NCI-H2029 (cell line): ENCODE measurements at places on chromosomes 4 and X.

DNA sequence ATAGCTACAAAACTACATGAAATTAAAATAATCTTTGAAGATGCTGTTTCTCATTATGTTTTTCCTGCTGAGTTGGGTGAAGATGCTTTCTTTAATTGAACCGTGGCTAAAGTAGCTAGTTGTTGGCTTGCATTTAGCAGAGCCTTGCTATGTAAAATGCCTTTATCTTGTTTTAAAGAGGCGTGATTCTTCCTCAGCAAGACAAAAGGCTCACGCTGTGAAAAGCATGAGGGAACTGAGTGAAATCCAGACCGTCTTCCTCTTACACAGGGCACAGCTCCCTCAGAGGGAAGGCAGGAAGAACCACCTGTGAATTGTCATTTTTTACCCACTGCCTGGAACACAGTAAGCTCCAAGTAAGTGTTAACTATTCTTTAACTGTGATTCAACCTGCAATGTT lies 39.0 kb upstream of the ZNF518B start:
- DNase-seq, result no peak

DNA sequence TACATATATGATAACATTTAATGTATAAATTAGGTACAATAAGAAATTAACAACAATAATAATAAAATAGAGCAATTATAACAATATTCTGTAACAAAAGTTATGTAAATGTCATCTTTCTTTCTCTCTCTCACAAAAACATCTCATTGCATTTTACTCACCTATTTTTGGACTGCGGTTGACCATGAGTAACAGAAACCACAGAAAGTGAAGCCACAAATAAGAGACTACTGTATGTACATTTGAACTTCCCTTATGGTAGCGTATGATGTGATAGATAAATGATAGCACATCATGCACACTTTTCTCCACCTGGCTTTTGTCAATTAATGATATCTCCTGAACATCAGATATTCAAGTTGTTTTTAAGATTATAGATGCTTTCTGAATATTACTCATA lies 80.5 kb downstream of the HNRNPD start:
- DNase-seq, result no peak

GRCh38 chrX:16869393-16870094 lies 618 bp downstream of the RBBP7 start:
- no peak for DNase-seq

DNA sequence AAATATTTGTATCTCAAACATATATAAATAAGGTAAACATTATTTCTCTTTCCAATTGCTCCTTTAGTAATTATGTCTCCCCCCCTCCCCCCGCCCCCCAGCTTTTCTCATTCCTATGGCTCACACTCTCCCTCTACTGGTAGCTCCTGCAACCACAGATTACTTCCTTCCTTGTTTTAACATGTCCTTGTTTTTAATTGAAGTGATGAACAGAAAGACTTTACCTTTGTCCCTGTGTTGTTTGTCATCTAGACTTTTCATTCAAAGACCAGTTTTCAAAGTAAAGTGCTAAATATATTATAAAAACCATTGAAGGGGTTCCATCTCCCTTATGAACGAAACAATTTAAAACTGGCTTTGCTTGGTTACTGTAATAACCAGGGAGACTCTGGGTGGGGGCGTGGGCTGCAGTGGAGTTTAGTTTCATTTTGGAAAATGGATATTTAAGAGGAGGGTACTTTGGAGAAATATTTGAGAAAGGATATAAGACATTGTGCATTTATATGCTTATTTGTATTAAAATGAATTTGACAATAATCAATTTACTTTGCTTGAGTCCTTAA lies 352.9 kb downstream of the RAPGEF2 start:
- DNase-seq, result peak; percentile 44

GRCh38 chrX:41799661-41800060 lies 75.7 kb downstream of the GPR82 start:
- DNase-seq, result no peak

- no peak for DNase-seq
Observed at GRCh38 chr4:24252121-24252520, 332.2 kb downstream of the DHX15 start.

GRCh38 chr4:39718366-39719323 lies 20.7 kb downstream of the UBE2K start:
- no peak for DNase-seq

DNA sequence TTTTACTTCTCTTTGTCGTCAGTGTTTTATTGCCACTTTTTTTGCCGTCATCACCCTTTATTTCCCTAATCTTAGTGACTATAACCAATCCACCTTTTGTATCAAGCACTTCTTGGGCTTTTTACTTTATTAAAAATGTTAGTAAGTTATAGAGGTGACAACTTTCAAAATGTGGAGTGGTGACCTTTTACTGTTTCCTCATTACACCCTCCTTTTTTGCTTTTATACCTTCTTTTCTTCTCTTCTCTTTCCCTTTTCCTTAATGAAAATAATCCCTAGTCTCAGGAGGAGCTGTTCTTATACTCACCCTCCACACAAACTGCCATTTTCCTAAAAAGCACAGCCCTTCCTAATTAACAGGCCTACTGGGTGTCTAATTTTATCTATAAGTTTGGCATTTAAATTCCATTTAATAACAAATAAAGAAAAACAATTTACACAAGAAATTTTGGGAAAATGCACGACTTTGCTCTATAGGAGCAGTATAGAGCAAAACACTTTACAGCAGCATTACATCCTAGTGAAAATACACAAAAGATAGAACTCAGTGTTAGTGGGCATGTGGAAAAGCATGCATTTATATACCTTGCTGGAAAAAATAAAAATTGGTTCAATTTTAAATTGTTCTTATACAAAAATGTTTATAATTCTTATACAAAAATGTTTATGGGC lies 27.3 kb downstream of the BBS12 start:
- no peak for DNase-seq

GRCh38 chr4:65738134-65738533 lies 67.8 kb upstream of the EPHA5 start:
- no peak for DNase-seq

DNA sequence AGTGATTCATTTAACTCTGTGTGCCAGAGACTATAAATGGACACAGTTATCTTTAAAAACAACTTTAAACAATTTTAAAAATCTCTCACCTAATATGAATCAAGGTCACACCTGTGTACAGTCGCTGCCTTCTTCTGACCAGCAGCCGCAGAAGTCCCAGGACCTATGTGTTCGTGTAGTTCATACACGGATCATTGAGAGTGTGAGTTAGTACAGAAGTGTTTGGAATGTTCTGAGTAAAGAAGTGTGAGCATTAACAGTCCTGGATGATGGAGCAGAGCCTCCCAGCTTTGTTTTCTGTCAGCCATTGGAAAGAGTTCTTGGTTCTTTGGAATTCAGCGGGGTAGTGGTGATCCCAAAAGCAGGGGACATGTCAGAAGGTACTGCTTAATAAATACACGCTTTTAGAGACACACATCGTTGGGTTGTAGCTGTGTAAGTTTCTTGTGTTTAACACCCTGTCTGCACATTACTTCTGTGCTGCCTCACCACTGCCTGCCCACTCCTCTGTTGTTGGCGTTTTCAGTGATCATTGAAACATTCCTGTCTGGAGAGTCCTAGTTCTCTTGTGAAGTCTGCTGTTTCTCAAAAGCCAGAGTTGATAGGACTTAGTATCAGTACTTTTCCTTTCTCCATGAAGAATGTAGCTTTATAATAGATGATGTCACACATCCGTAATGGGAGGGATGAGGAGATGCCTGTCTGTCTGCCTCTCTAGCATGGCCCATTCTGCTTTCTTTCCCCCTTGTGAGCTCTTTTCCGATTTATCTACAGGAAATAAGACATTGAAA lies 90.6 kb downstream of the PTTG2 start:
- DNase-seq, result no peak

DNA sequence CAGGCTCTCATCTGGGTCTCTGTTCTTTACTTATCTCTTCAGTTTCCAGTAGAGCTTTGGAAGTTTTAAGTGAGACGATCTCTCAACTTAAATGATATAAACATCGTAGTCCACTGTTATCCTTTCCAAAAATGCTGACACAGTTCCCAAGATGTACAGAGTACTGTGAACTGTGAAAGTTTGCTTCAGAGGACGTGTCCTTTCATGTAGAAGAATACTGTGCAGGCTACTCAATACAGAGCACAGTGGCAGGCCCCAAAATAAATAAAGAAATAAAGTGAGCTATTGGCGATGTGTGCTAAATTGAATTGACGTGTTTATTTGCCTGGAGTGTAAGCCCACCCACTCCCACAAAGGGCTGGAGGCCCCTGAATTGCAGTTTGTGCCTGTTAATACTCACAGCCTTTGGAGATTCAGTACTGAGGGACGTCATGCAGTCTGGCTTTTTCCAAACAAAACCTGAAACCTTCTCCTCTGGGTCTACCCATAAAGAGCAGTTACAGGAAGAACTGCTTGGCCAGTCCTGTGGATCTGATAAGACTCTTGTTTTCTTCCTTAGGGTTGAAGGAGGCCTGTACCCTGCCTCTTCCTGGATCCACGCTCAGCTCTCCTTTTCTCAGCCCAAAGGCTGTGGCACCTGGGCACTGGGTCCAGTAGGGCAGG lies 66.1 kb downstream of the SOWAHB start:
- DNase-seq, result no peak

DNA sequence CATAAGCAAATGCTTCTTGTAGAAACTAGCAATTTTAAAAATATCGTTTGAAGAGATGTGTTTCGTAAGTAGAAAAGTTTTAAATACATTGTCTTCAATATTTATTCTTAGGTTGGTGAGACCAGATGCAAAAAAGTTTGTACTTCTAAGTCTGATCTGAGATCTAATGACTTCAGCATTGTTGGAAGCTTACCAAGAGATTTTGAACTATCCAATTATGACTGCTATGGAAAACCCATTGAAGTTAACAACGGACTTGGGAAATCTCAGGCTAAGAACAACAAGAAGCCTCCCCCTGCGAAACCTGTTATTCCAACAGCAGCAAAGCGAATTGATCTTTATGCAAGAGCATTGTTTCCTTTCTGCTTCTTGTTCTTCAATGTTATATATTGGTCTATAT lies 50.2 kb upstream of the GRIA2 start:
- DNase-seq, result no peak

- DNase-seq, result no peak
Observed at GRCh38 chr4:173769568-173769967, 239.5 kb upstream of the HAND2 start.

GRCh38 chr4:6574747-6575502 lies at the start of gene MAN2B2:
Gene MAN2B2 (plus strand): TSS chr4:6575189. CDS start chr4:6575211, 22 bp downstream.
- DNase-seq, result peak; percentile 81

DNA sequence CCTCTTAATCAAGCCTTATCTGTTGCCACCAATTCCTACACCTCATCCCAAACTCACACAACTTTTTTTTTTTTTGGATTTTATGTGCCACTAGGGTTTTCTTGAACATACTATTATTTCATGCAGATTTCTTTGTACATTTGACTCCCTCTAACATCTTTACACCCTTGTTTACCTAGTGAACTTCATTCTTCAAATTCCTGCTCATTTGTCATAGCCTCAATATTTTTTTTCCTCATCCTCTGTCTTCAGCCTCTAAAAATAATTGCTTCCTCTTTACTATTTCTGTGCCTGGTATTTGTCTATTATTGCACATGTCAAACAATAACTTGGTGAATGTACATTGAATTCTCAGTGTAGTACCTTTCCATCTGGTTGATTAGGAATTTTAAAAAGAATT lies 22.0 kb downstream of the NBDY start:
- no peak for DNase-seq
